Right hindlimb (tissue), 1 donor: ENCODE measurements at places on chromosomes 2 and 18.

GRCh38 chr2:150643114-150643725, 155.8 kb upstream of the RND3 start:
- no peak for DNase-seq

DNA sequence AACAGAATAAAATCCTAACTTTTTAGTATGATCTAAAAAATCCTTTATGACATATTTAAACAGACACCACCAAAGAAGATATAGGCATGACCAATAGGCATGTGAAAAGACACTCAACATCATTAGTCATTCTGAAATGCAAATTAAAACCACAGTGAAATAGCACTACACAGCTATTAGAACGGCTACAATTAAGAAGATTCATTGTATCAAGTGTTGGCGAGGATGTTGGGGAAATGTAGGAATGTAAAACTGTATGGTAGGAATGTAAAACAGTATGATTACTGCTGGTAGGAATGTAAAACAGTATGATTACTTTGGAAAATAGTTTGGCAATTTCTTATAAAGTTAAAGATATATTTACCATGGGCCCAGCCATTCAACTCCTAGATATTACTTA, 253.3 kb upstream of the TCF4 start:
- DNase-seq = no peak

GRCh38 chr2:58432491-58433170, 191.5 kb upstream of the FANCL start:
- no peak for DNase-seq

DNA sequence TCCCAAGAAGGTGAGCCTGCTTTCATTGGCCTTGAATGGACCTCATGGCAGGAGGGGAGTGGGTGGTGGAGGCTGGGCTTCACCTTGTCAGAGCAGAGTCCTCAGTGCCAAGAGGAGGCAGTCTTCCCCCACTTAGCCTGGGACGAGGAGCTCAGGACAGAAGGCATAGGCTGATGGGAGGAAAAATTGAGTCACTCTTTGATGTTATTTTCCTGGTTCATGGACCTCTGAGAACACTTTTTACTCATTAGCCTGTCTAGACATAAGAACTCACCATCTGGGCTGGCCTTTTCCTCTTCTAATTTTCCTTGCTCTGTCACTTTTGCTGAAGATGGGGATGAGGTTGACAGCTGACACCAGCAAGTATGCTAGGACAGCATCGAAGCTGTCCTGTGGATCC, 225.7 kb upstream of the TNP1 start:
- DNase-seq = no peak
